ENCODE measurements at places on chromosomes 6 and 20.
A peak's percentile ranks its signal among the peaks of the same experiment; 100 is the strongest.

- DNase-seq = no peak
Measured at GRCh38 chr6:47478233-47479139, 897 bp downstream of the CD2AP start.

DNA sequence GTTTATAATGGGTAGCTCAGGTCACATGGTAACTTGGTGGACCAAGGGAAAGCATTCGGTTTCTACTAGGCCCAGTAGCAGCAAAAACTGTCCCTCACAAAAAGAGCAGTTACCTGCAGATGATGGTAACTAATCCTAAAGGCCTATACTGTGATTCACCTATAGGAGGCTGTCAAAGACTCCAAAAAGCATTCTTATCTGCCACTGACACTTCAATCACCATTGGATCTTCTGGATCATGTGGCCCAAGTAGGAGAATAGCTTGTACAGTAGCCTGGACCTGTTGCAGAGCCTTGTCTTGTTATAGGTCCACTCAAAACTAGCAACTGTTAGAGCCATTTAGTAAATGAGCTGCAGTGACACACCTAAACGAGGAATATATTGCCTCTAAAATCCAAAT lies 23.2 kb upstream of the FILIP1 start:
- no peak for DNase-seq

DNA sequence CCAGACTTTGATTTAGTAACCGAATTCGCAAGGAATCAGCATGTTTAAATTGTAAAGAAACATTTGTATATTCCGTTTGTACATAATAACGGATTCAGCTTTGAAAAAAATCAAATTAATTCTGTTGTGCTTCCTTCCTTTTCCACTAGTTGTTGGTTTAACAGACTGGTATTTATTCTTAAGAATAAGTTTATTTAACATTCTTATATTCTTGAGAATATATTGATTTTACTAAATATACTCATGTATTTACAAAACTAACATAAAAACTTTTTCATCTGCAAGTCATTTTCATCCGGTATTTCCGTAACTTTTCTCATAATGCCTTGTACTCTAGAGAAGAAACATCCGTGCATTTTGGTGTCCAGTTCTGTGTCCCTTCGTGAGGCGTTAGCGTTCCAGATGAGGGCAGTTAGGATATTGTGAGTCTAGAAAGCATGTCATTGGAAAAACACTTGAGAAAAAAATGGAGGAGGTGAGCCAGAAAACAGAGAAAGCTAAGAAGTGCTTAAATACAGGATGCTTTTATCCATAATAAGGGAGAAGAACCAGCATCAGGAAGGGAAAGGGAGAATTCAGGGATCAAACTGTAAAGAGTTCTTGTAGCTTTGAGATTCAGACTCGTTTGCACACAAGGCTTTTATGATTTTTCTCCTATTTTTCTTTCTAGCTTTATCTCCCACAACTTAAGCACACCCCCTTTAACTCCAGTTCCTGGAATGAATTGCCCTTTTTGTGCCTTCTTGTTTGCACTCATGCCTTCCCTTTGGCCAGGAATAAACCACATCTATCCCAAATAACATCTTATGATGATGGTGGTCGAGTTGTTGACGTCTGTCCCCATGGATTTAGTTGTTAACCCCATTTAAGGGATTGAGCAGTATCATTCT lies 1.8 kb downstream of the WRNIP1 start:
- DNase-seq = no peak

DNA sequence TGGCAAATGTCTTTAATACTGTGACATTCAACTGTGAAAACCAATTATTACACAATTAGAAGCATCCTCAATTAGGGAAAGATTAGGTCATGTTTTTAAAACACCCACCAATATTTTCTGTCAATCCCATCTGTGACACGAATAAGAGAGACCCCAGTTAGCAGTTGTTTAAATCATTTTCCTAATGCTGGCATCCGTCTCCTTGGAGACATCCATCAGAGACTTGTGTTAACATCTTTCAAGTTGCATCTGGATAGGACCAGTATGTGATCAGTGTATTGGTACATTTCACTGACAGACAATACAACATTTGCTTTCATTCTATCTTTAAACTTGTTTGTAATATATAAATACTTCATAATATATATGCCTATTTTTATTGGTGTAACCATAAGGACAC lies 420.7 kb upstream of the RNF217 start:
- DNase-seq = no peak

DNA sequence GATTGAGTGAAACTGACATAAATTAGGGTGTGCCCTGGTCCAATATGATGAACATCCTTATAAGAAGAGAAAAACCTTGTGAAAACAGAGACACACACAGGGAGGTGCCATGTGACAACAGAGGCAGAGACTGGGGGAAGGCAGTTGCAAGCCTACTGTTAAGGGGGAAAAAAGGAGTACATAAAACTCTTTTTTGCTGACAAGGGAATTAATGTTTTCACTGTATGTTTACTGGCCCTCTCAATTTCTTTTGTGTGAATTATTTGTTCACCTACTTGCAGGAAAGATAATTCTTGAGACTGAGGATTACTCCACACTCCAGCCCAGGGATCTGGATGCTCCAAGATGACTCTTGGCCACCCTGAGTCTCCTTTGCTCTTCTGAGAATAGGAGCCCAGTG lies 12.1 kb upstream of the NRSN1 start:
- DNase-seq = no peak

GRCh38 chr20:44142413-44142812 lies 44.6 kb downstream of the JPH2 start:
- DNase-seq = peak; percentile 50

GRCh38 chr6:17986656-17987446 lies 584 bp downstream of the KIF13A start:
- no peak for DNase-seq

- no peak for DNase-seq
Measured at GRCh38 chr6:13447949-13448724, 39.3 kb downstream of the GFOD1 start.

- no peak for DNase-seq
Measured at GRCh38 chr6:12229332-12229731, 60.8 kb upstream of the EDN1 start.

GRCh38 chr20:15716256-15716655 lies 857.0 kb downstream of the KIF16B start:
- no peak for DNase-seq

DNA sequence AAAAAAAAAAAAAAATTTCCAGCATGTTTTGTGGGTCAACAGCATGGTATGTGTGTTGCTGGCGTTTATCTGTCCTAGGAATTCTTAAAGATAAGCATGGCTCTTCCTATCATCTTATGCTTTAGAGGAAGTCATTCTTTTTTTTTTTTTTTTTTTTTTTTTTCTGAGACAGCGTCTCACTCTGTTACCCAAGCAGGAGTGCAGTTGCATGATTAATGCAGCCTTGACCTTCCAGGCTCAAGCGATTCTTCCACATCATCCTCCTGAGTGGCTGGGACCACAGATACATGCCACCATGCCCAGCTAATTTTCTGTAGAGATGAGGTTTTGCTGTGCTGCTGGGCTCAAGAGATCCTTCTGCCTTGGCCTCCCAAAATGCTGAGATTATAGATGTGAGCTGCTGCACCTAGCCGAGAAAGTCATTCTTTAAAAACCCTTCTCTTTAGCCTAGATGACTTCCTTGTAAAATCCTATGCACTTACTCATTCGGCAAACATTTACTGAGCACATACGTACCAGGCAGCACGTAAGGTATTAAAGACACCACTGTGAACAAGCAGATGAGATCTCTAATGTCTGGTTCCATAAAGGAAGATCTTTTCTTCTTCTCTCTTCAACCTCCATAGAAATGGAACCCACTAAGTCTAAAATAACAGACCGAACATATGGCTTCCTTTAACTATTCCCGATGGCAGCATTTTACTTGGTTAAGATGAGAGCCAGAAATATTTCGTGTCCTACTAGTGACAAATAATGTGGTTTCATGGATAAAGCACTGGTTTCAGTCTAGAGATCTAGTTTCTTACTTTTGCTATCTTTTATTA lies 122.4 kb downstream of the RIN2 start:
- DNase-seq = no peak

DNA sequence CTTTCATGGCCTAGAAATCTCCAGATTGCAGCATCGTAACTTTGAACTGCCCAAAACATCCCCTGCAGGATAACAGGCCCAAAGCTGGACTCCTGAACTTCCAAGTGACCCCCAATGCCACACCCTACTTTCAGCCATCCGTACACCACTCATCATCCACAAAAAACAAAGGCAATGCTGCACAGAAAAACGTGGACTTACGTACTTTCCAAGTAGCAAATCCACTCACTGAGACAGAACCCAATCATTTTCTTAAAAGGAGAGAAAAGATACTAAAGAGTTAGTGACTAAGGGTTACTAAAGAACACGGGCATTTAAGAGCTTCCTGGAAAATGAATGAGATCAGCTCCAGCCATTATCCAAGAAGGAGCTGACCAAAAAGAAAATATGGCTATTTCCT lies 211.0 kb downstream of the WDR27 start:
- no peak for DNase-seq

DNA sequence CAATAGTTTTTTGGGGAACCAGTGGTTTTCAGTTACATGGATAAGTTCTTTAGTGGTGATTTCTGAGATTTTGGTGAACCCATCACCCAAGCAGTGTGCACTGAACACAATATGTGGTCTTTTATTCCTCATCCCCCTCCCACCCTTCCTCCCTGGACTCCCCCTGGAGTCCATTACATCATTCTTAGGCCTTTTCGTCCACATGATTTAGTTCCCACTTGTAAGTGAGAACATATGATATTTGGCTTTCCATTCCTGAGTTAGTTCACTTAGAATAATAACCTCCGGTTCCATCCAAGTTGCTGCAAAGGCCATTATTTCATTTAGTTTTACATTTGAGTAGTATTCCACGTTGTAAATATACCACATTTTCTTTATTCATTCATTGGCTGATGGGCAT lies 28.3 kb downstream of the RPP40 start:
- no peak for DNase-seq

DNA sequence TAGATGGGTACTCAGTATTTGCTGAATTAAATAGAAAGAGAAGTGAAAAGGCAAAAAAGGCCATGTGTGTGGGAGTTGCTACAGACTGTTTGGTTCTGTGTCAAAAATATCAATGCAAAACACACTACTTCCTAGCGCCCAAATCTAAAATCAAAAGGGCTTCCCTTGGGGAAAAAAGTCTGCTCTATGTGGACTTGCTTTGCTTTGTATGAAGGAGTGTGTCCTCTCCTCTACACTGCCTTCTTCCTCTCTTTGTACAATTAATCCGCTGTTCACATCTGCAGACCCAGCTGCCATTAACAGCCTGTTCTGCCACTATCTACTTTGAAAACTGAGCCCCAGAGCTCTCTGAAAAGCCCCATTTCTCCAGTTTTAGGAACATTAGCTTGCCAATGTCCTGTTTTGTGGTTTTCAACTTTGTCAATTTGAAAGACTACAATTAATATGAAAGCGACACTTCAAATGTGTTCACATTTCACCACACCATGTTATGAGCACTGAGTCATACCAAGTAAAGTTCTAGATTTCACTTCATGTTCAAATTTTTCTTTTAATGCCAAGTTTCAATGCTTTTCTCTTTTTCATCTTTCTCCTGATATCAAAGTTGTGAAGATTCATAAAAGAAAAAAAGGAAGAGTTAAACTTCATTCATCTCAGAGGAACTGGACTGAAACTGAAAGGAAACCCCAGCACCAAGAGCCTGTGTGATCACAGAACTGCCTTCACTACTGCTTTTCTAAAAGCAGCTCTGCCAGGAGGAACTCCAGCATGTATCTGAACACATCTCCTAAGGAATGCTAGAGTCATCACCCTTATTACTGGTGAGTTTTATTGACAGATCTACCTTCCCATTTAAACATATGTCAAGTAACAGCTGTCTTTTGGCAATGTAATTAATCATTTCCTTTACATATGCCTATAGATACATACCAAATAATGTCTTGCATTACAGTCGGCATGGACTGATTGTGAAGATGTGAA lies 102.6 kb downstream of the KIF13A start:
- DNase-seq = no peak

- no peak for DNase-seq
Measured at GRCh38 chr6:89934685-89935366, 40.6 kb downstream of the GJA10 start.

- DNase-seq = no peak
Measured at GRCh38 chr6:7042056-7042653, 65.6 kb upstream of the RREB1 start.

- no peak for DNase-seq
Measured at GRCh38 chr6:163165922-163166321, 248.6 kb upstream of the QKI start.

DNA sequence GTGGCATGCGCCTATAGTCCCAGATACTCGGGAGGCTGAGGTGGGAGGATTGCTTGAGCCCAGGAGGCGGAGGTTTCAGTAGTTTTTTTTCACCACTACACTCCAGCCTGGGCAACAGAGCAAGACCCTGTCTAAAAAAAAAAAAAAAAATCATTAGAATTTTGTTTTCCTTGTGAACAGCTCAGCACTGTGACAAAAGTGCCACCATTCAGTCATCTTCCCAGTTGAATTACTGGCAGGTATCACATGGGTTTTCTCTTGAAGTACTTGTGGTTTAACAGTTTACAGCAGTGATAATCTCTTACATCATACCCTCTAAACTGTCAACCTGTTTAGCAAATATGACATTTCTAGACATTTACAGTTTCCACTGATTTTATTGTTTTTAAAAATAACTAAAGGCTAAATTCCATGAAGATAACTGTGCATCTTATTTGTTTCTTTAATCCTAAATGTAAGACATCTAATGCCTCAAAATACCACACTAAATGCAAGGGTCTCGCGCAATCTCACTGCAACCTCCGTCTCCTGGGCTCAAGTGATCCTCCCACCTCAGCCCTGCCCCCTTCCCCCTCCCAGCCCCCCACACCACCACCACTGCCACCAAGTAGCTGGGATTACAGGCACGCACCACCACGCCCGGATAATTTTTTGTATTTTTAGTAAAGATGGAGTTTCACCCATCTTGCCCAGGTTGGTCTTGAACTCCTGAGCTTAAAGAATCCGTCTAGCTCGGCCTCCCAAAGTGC lies 7.0 kb downstream of the TRPC4AP start:
- DNase-seq = no peak

- DNase-seq = no peak
Measured at GRCh38 chr6:165635965-165636364, 27.1 kb downstream of the PDE10A start.

DNA sequence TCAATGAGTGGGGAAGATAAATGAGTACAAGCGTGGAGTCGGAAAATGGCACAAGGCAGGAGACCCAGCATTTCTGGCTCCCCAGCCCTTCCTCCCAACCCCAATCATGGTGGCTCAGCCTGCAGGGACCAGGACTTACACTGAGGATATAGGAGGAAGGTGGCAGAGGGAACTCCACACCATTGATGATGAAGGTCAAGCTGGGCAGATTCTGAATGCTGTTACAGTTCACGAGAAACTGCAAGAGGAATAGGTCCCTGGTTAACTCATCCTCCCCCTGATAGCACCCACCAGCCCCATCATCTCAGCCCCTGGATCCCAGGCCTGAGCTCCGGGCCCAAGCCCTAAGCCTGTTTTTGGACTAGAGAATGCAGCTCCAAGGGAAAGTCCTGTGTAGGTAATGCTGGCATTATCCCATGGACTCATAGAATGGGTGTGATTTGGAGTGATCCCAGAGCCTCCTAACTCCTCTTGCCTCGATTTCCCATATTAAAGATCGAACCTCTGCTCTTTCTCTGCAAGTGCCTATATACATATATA lies 2.3 kb upstream of the TFEB start:
- DNase-seq = no peak

Data from skeletal muscle cell (primary cell).